SJSA1 (cell line): ENCODE measurements at places on chromosomes 2 and 18.

GRCh38 chr2:106223347-106223746 lies 29.2 kb upstream of the UXS1 start:
- no peaks in the 10 kb centered on the region for H3K36me3 ChIP-seq
- no peak overlapping the region for H3K27ac ChIP-seq
- H3K4me3 ChIP-seq = no peak overlapping the region
- H3K4me1 ChIP-seq = no peaks in the 10 kb centered on the region
- no peak for DNase-seq
- no peaks in the 10 kb centered on the region for H3K27me3 ChIP-seq

DNA sequence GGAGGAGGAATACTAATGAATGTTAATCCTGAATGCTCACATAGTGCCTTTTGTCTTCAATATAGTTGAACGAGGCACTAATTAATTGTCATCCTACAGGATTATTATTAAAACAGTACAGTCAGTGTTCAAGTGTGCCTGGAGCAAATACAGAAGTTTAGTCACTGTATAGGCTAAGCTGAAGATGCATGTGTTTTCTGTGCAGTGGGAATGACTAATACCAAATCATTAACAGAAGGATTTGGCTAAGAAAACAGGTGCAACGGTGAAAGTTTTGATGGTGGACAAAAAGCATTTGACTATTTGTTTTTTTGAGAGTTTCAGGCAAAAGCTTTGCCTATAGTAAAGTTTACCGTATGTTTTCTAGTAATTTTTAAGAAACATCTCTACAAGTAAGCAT lies 62.8 kb downstream of the DCC start:
- no peaks in the 10 kb centered on the region for H3K4me1 ChIP-seq
- H3K36me3 ChIP-seq = no peaks in the 10 kb centered on the region
- no peak overlapping the region for H3K4me3 ChIP-seq
- H3K27me3 ChIP-seq = no peaks in the 10 kb centered on the region
- H3K27ac ChIP-seq = no peak overlapping the region

DNA sequence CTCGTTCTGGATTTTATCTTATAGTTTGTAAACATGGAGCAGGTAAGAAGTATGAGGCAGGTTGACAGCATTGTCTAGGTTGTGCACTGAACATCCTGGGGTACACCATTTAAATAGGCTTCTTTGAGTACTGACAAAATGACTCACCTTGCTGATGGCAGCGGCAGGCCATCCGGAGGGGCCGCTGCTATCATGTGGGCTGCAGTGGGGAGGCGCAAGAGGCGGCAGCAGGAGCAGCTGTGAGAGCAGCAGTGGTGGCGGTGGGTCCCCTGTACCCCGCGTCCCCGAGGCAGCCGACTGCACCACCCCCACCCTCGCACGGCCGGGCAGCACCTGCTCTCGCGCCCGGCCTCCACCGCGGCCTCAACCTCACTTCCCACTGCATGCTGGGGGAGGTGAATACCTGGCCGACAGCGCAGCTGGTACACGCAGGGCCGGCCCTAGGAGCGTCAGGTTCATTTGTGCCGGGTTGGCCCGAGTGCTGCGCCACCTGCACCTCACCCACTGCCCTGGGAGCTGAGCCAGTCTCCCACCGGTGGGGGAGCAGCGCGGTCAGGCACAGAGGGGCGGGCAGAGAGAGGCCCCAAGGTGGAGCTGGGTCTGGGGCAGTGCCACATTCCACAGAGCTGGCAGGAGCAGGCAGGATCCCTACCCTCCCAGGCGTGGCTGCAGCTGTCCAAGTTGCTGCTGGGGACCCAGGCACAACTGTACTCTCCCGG lies 154.5 kb upstream of the RBMS1 start:
- H3K36me3 ChIP-seq = no peaks in the 10 kb centered on the region
- H3K27ac ChIP-seq = no peak overlapping the region
- no peak for DNase-seq
- no peaks in the 10 kb centered on the region for H3K4me1 ChIP-seq

DNA sequence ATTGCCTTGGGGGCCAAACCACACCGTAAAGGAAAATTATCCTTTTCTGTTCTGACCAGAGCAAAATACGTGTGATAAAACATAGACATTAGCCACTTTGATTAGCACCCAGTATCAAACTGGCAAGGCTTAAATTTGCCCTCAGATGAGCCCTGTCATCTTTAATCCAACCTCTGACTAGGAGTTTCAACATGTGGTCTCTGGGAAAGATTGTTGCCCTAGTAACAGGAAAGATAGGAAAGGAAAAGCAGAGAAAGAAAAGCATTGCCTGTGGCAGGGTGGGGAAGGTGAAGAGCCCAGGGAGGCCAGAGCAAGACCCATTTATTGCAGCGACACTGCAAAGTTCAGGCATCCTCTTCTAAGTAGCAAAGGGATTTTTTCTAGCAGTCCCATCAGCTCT lies 181.5 kb upstream of the SCN7A start:
- no peak overlapping the region for H3K27ac ChIP-seq
- H3K4me3 ChIP-seq = no peak overlapping the region
- DNase-seq = no peak
- H3K27me3 ChIP-seq = no peaks in the 10 kb centered on the region
- H3K36me3 ChIP-seq = no peaks in the 10 kb centered on the region
- H3K4me1 ChIP-seq = no peaks in the 10 kb centered on the region

GRCh38 chr2:241099246-241099645 lies 2.8 kb downstream of the MTERF4 start:
- H3K4me3 ChIP-seq = no peak overlapping the region
- H3K27me3 ChIP-seq = no peaks in the 10 kb centered on the region
- no peak overlapping the region for H3K27ac ChIP-seq
- no peak for DNase-seq

GRCh38 chr2:170282851-170283250 lies 104.9 kb downstream of the MYO3B start:
- peaks cover 3% of the 10 kb centered on the region; the same call in 1 of the 2 replicates for H3K27me3 ChIP-seq
- H3K36me3 ChIP-seq = no peaks in the 10 kb centered on the region
- no peak for DNase-seq
- H3K4me3 ChIP-seq = no peak overlapping the region
- no peak overlapping the region for H3K27ac ChIP-seq

DNA sequence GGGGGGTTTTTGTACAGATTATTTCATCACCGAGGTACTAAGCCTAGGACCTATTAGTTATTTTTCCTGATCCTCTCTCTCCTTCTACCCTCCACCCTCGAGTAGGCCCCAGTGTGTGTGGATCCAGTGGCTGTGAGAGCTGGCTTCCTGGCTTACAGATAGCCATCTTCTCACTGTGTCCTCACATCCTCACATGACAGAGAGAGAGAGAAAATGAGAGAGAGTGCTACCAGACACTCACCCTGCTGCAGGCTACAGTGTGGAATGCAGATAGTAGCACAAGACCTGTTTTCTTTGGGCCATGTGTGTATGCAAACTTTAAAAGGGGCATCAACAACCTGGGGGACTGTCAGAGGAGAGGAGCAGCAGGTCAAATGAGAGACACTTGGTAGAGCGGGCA lies 9.5 kb downstream of the KCNK3 start:
- no peaks in the 10 kb centered on the region for H3K4me1 ChIP-seq
- H3K27ac ChIP-seq = no peak overlapping the region
- 0 out of 2 replicates have a peak, but pooled peaks cover 8% of the 10 kb centered on the region for H3K27me3 ChIP-seq
- H3K4me3 ChIP-seq = no peak overlapping the region
- DNase-seq = no peak
